ENCODE measurements at places on chromosomes 12 and 14.

- H3K27ac ChIP-seq: no peak within 1 kb of the TSS
- H3K27me3 ChIP-seq: no peaks in the 10 kb centered on the region
Measured at GRCh38 chr14:50559990-50560930, at the start of gene ATL1. Gene ATL1 (plus strand): TSS chr14:50560145. CDS start chr14:50560266, 121 bp downstream.

DNA sequence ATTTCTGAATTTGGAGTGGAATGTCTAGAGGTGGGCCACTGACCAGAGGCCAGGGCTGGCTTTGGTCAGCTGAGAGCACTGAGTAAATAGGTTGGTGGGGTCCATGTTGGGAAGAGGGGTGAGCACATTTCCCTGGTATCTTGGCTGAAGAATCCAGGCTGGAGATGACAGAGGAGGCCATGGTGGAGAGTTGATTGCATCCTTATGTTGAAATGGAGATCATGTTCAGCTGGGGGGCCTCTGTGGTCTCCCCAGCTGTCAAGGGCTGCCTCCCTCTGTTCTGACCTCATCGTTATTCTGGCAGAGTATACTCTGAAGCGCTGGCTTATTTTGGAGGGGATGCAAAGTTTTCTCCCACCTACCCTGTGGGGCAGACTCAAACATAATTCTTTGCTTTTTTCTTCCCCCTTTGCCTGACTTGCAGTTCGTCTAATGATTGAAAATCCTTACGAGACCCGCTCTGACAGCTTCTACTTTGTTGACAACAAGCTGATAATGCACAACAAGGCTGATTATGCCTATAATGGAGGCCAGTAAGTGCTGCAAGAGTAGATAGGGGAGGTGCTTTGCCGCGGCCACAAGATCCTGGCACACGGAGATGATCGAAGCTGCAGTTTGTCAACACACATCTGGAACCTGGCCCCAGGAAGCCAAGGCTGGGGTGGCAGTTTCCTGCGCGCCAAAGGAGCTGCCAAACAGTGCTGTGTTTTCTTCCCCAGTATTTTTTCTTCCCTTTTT lies 6.0 kb upstream of the ACADS start:
- DNase-seq: no peak
- H3K27me3 ChIP-seq: no peaks in the 10 kb centered on the region
- H3K4me3 ChIP-seq: no peak overlapping the region
- H3K36me3 ChIP-seq: peaks cover 50% of the 10 kb centered on the region

DNA sequence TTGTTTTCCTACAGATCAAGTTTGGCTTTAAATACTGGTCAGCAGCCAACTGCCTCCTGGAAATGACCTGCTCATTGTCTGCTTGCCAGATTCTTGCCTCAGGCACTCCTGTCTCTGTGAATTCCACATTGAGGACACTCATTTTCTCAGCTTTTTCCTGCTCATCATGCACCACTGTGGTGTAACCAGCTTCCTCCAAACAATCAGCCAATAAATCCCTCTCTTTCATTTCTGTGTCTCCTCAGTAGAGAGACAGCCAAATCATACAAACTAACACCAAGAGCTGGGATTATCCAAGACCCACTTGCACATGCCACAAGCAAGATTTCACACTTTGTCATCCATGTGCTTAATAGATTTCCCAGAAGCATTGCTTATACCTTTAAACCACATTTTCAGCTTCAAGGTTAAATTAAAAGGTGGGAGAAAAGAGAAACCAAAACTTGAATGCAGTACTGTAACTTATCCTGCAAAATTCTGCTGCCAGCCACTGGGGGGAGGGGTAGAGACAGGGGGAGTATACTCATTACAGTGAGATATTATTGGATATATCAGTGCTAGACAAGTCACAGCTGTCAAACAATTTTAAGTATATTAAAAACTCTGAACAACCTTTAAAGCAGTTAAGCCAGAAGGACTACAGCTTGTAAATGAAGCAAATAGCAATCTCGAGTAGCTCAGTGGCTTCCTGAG lies 105.0 kb downstream of the PPP2R5E start:
- H3K27ac ChIP-seq: no peak overlapping the region
- H3K4me3 ChIP-seq: no peak overlapping the region
- H3K36me3 ChIP-seq: no peaks in the 10 kb centered on the region
- no peak for DNase-seq
- H3K27me3 ChIP-seq: no peaks in the 10 kb centered on the region

DNA sequence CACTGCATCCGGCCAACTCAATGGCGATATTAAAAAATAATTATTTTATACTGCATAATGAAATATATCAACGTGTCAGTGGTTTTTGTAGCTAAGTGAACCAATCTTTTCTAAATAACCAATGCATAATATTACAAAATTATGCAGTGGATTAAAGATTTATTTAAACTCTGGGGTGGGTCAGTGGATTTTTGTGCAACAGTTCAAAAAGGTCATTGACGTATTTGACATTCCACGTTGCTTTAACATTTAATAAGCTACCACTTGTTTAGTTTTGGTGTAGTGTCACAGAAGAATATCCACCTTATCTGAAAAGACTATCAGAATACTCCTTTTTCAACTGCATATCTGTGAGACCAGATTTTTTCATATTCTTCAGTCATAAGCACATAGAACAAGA lies 2.6 kb downstream of the ZC3H14 start:
- H3K4me1 ChIP-seq: no peaks in the 10 kb centered on the region
- H3K27ac ChIP-seq: no peak overlapping the region
- DNase-seq: no peak

DNA sequence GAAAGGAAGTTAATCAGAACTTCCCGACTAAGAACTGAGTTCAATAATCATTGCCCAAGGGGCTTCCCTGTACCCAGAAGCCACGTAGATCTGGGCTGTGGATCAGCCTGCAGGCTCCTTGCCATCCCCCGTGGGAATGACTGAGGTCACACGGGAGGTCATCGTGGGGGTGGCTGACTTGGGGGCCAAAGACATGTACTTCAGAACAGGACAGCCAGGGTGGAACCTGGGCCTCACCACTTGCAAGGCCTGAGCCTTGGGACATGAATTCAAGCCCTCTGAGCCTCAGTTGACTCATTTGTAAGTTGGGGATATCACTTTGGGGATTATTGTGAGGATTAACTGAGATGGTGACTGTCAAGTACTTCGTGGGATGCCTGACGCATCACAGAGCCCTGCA lies 221.0 kb downstream of the SLC41A2 start:
- no peak for DNase-seq
- H3K4me1 ChIP-seq: peaks cover 1% of the 10 kb centered on the region
- no peak overlapping the region for H3K27ac ChIP-seq
- no peaks in the 10 kb centered on the region for H3K27me3 ChIP-seq
- H3K36me3 ChIP-seq: no peaks in the 10 kb centered on the region

- H3K4me1 ChIP-seq: peaks cover 2% of the 10 kb centered on the region
- no peak overlapping the region for H3K27ac ChIP-seq
- H3K27me3 ChIP-seq: no peaks in the 10 kb centered on the region
- peaks cover 3% of the 10 kb centered on the region for H3K36me3 ChIP-seq
- H3K4me3 ChIP-seq: no peak overlapping the region
- no peak for DNase-seq
Measured at GRCh38 chr12:122990561-122990960, 10.1 kb downstream of the ARL6IP4 start.

- no peak overlapping the region for H3K4me3 ChIP-seq
- no peaks in the 10 kb centered on the region for H3K36me3 ChIP-seq
- no peak overlapping the region for H3K27ac ChIP-seq
- DNase-seq: no peak
Measured at GRCh38 chr14:101673873-101674272, 87.6 kb upstream of the PPP2R5C start.

- no peak overlapping the region for H3K4me3 ChIP-seq
- H3K27me3 ChIP-seq: no peaks in the 10 kb centered on the region
Measured at GRCh38 chr12:124324803-124325705, 30.2 kb downstream of the RFLNA start.

- H3K27ac ChIP-seq: no peak overlapping the region
- H3K36me3 ChIP-seq: peaks cover 3% of the 10 kb centered on the region
- peaks cover 9% of the 10 kb centered on the region for H3K4me1 ChIP-seq
Measured at GRCh38 chr14:104688505-104689108, 811 bp upstream of the INF2 start.

GRCh38 chr14:67473290-67474082 lies 15.0 kb downstream of the TMEM229B start:
- no peak overlapping the region for H3K27ac ChIP-seq
- H3K4me1 ChIP-seq: no peaks in the 10 kb centered on the region
- DNase-seq: no peak
- no peaks in the 10 kb centered on the region for H3K27me3 ChIP-seq

DNA sequence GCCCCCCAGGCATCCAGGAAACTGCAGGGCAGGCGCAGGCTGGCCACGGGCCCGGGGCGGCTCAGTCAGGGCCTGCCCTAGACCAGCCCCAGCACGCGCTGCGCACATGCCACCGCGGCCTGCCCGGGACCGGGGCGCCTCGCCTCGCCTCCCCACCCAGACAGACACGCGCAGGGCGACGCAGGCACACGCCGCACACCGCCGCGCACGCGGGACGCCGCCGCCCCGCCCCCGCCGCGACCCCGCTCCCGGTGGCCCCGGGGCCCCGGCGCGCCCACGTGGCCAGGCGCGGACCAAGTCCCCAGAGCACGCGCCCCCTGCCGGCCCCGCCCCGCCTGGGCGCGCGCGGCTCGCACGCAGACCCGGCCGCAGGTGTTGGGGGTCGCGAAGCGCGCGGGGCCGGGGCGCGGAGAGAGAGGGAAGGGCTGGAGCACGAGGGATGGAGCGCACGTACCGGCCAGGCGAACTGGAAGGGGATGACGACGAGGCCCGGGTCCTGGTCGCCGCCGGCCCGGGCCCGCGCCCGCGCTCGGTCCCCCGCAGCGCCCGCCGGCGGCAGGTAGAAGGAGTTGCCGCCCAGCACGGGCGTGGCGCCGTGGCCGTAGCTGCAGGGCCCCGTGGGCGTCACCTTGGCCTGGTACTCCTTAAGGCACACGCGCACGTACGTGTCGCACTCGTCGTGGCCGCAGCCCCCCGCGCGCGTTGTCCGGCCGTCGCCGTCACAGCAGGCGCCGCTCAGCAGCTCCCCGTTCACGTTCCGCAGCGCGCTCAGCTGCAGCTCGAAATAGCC lies 1.1 kb downstream of the JAG2 start:
- peak overlapping the region; percentile 52 for H3K4me3 ChIP-seq
- H3K36me3 ChIP-seq: no peaks in the 10 kb centered on the region
- peaks cover 2% of the 10 kb centered on the region for H3K27me3 ChIP-seq
- H3K27ac ChIP-seq: no peak overlapping the region
- no peak for DNase-seq
- peaks cover 4% of the 10 kb centered on the region for H3K4me1 ChIP-seq

- H3K27ac ChIP-seq: no peak overlapping the region
- no peaks in the 10 kb centered on the region for H3K36me3 ChIP-seq
- DNase-seq: no peak
- no peaks in the 10 kb centered on the region for H3K27me3 ChIP-seq
Measured at GRCh38 chr14:105913861-105914260, 387.5 kb downstream of the TMEM121 start.

GRCh38 chr14:67396381-67396970 lies 15.5 kb downstream of the PLEK2 start:
- H3K36me3 ChIP-seq: no peaks in the 10 kb centered on the region
- DNase-seq: no peak
- no peaks in the 10 kb centered on the region for H3K4me1 ChIP-seq
